ENCODE measurements at places on chromosomes 2 and 18. TPM values are rescaled to one million over a fixed set of nuclear protein-coding genes. Genes with fewer than 3 reads are reported as not detected.

Gene RNPEPL1
- 22.4 TPM for total RNA-seq

- H3K4me1 ChIP-seq, result no peaks in the 10 kb centered on the region
- peak overlapping the region; percentile 39 for H3K4me3 ChIP-seq
- no peaks in the 10 kb centered on the region for H3K27me3 ChIP-seq
- no peaks in the 10 kb centered on the region for H3K36me3 ChIP-seq
- H3K27ac ChIP-seq, result no peak overlapping the region
Measured at GRCh38 chr18:62611453-62612288, 88.8 kb downstream of the ZCCHC2 start.

GRCh38 chr2:197360744-197361156 lies 50.2 kb upstream of the ANKRD44 start:
- H3K27ac ChIP-seq, result no peak overlapping the region
- DNase-seq, result no peak
- H3K4me1 ChIP-seq, result no peaks in the 10 kb centered on the region
- no peak overlapping the region for H3K4me3 ChIP-seq
- H3K27me3 ChIP-seq, result no peaks in the 10 kb centered on the region

Gene ATOH8
- 167 TPM for total RNA-seq

- H3K4me1 ChIP-seq, result peaks cover 15% of the 10 kb centered on the region
- peak overlapping the region; percentile 89 for H3K27ac ChIP-seq
- H3K36me3 ChIP-seq, result no peaks in the 10 kb centered on the region
- H3K27me3 ChIP-seq, result no peaks in the 10 kb centered on the region
- peak overlapping the region; percentile 100 for H3K4me3 ChIP-seq
- no peak for DNase-seq
Measured at GRCh38 chr2:118013221-118013723, 598 bp downstream of the CCDC93 start.

DNA sequence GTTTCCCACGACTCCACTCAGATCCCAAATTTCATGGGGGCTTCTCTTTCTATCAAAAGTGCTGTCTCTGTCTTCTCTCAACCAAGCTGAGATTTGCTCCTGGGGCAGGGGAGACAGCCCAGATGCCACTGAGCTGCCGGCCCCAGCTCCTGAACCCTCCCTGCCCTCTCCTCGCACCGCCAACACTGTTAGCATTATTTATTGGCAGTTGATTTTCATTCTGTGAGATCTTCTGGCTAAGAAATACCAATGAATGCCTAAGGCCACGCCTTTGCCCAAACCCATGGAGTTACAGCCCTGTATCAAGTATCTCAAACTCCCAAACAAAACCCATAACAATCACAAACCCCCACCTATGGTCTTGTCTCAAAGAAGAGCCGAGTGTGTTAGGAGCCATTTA lies 153.0 kb upstream of the TWIST2 start:
- H3K4me1 ChIP-seq, result no peaks in the 10 kb centered on the region
- DNase-seq, result no peak
- H3K4me3 ChIP-seq, result no peak overlapping the region
- H3K36me3 ChIP-seq, result no peaks in the 10 kb centered on the region
- H3K27ac ChIP-seq, result peak overlapping the region; percentile 40
- no peaks in the 10 kb centered on the region for H3K27me3 ChIP-seq

- no peak for DNase-seq
- no peaks in the 10 kb centered on the region for H3K27me3 ChIP-seq
- H3K4me1 ChIP-seq, result no peaks in the 10 kb centered on the region
- peak overlapping the region; percentile 93 for H3K27ac ChIP-seq
- peak overlapping the region; percentile 95 for H3K4me3 ChIP-seq
Measured at GRCh38 chr2:69387770-69388481, 899 bp upstream of the GFPT1 start.

DNA sequence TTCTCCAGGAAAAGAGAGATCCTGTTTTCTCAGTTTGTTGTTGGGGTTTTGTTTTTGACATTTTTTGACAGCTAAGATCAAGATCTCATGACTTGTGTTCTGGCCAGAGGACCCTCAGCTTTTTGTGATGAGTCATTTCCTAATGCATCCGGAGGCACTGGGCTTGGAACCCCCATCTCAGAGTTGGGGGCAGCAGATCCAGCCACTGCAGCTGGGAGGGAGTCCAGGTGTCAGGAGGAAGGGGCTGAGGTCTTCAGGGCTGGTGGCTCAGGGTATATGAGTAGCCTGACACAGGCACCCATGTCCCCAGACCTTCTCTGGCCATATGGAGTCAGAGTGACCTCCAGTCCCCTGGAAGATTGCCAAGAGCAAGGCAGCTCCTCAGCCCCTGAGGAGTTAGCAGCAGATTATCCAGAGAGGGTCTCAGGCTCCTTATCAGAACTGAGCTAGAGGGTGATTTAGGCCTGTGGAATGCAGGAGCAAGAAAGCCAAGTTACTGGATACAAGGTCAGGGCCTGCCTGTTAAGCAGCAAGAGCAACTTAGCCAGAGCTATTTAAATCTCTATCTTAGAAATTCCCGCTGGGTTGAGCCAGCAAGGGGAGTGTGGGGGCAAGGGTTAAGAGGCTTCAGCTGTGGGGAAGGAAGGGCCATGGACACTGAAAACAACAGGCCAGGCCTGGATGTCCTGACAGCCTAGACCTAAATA lies 62.4 kb downstream of the TANC1 start:
- no peak for DNase-seq
- peak overlapping the region; percentile 57 for H3K27ac ChIP-seq
- H3K36me3 ChIP-seq, result no peaks in the 10 kb centered on the region

Gene EGR4
- not detected for total RNA-seq

DNA sequence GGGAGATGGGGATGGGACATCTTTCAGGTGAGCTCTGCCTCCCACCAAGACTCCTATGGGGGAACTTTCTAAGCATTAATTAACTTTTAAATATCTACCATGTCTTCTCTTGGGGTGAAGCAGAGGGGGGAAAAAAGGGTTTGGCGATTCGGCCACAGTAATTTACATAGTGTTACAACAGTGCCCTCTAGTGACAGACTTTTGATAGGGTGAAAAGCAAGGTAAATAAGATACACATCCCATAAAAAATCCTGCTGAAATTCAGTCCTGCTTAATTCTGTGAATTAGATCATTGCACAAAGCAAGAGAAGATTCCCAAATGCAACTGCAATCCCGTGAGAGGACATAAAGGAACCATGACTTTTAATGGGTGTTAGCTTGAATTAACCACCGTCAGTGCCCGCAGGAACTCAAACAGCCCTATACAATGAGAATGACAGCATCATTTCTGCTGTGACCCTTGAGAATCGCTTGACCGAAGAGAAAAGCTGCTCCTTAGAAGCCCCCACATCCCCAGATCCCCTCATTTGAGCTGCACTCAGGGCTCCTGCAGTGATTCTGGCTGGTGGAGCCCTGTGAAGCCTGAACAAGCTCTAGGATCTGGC lies 32.8 kb downstream of the FAM124B start:
- no peaks in the 10 kb centered on the region for H3K27me3 ChIP-seq
- H3K4me1 ChIP-seq, result no peaks in the 10 kb centered on the region
- H3K4me3 ChIP-seq, result no peak overlapping the region
- DNase-seq, result no peak
- H3K36me3 ChIP-seq, result no peaks in the 10 kb centered on the region
- H3K27ac ChIP-seq, result no peak overlapping the region

Gene ANKRD44
- total RNA-seq, result 41.3 TPM

Gene RAX
- total RNA-seq, result not detected

DNA sequence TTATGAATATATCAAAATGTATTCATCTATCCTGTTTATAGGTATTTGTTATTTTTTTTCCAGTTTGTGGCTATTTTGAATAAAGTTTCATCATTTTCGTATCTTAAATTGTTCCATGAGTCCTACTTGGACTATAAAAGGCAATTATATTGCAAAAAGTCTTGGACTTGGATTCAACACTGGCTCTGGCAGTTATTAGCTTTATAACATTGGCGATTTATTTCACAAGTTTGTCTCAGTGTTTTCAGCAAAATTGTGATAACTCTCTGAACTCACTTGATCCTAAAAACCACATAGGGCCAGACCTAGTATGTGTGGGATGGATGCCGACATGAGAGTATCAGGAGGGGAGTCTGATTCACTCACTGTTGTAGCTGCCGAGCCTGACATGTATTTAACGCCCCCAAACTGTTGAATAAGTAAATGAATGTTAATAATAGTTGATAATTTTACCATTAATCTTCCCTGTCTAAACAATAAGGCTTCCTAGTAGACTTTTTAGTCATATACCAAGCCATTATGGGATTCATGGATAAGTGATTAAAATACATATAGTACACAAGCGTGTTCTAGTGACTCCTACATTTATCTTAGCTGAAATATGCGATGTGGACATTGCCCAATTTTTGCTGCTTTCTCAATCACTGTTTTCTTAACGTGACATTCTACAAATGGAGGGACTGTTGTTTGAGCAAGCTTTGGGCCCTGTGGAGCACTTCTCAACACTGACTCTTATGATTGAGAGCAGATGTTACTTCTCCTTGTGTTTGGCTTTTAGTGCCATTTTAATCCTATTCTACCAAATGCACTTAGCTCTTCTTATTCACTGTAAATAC lies 907.6 kb downstream of the EPHA4 start:
- no peak for DNase-seq
- no peaks in the 10 kb centered on the region for H3K4me1 ChIP-seq
- H3K36me3 ChIP-seq, result no peaks in the 10 kb centered on the region
- no peaks in the 10 kb centered on the region for H3K27me3 ChIP-seq
- no peak overlapping the region for H3K27ac ChIP-seq
- no peak overlapping the region for H3K4me3 ChIP-seq

- H3K36me3 ChIP-seq, result no peaks in the 10 kb centered on the region
- DNase-seq, result no peak
- no peaks in the 10 kb centered on the region for H3K4me1 ChIP-seq
Measured at GRCh38 chr2:46367286-46367685, 70.1 kb downstream of the EPAS1 start.

GRCh38 chr18:37299471-37300304 lies 265.9 kb downstream of the CELF4 start:
- H3K27ac ChIP-seq, result peak overlapping the region; percentile 86
- peaks cover 6% of the 10 kb centered on the region for H3K4me1 ChIP-seq
- H3K4me3 ChIP-seq, result no peak overlapping the region
- no peaks in the 10 kb centered on the region for H3K27me3 ChIP-seq
- H3K36me3 ChIP-seq, result no peaks in the 10 kb centered on the region
- DNase-seq, result peak; percentile 85

- DNase-seq, result peak; percentile 63
- peak within 1 kb of the TSS; percentile 88 for H3K27ac ChIP-seq
- H3K27me3 ChIP-seq, result no peaks in the 10 kb centered on the region
- H3K4me3 ChIP-seq, result peak within 1 kb of the TSS; percentile 95
Measured at GRCh38 chr2:96145036-96145847, at the start of gene DUSP2. TSS of gene DUSP2 (minus strand) at chr2:96145440. CDS start at chr2:96145354, 86 bp downstream.

Gene IL1R2
- total RNA-seq, result 9.8 TPM

Gene NEU2
- not detected for total RNA-seq

GRCh38 chr2:150853263-150853662 lies 365.8 kb upstream of the RND3 start:
- H3K36me3 ChIP-seq, result no peaks in the 10 kb centered on the region
- no peaks in the 10 kb centered on the region for H3K27me3 ChIP-seq
- H3K4me1 ChIP-seq, result no peaks in the 10 kb centered on the region
- no peak overlapping the region for H3K4me3 ChIP-seq
- H3K27ac ChIP-seq, result no peak overlapping the region
- no peak for DNase-seq

GRCh38 chr2:165725421-165725820 lies 68.6 kb downstream of the GALNT3 start:
- no peaks in the 10 kb centered on the region for H3K4me1 ChIP-seq
- no peak for DNase-seq
- H3K36me3 ChIP-seq, result no peaks in the 10 kb centered on the region
- no peak overlapping the region for H3K27ac ChIP-seq

GRCh38 chr2:178909507-178909906 lies 102.3 kb upstream of the TTN start:
- no peak overlapping the region for H3K4me3 ChIP-seq
- H3K27me3 ChIP-seq, result no peaks in the 10 kb centered on the region
- H3K36me3 ChIP-seq, result no peaks in the 10 kb centered on the region
- no peak overlapping the region for H3K27ac ChIP-seq
- H3K4me1 ChIP-seq, result no peaks in the 10 kb centered on the region

- H3K27ac ChIP-seq, result no peak overlapping the region
- DNase-seq, result no peak
- no peaks in the 10 kb centered on the region for H3K4me1 ChIP-seq
- no peaks in the 10 kb centered on the region for H3K36me3 ChIP-seq
Measured at GRCh38 chr2:48548840-48549239, 18.9 kb downstream of the STON1 start.

DNA sequence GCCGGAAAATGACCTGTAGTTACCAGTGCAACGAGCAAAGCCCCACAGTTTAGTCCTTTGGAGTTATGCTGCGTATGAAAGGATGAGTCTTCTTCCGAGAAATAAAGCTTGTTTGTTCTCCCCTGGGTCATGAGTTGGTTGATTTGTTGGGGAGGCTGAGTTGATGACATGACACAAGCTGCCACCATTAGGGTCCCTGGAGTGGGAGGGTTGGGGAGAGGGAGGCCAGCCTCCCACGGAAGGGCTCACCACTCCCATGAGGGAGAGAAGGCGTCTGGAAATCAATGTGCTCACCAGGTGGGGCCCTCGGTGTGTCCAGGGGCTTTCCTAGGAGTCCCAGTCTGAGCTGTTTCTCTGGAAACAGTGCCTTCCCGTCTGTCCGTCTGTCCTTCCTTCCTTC lies 7.4 kb upstream of the DGKD start:
- H3K36me3 ChIP-seq, result no peaks in the 10 kb centered on the region
- no peak overlapping the region for H3K4me3 ChIP-seq
- no peaks in the 10 kb centered on the region for H3K4me1 ChIP-seq
- H3K27me3 ChIP-seq, result no peaks in the 10 kb centered on the region
- DNase-seq, result no peak

DNA sequence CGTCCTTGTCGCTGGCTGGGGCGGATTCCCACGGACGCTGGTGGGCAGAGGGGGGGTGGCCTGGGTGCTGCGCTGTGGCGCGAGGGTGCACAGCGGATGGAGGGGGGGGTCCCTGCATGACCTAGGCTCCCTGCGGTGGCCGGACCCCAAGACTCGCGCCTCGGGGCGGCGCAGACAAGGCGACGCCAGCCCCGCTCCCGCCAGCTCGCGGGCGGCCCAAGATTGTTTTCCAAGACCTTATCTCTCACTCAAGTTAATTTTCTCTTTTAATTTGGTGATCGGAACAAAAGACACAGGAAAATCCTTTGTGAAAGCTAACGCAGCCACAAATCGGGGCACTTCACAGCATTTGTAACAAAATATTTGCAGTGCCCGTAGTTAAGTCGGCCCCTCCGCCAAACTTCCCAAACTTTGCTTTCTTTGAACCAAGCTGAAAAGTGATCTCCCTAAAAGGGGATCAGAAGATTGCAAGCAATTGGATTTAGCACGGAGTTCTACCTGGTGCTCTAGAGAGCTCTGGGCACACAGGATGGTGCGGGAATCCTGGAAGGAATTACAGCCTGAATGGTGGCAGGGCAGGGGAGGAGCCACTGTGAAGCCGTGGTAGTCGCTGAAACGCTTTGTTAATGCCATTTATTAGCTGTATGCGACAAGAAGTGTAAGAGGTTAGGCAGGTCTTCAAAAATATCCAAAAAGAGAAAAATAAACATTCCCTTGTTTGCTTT lies 4.8 kb upstream of the ID2 start:
- H3K27me3 ChIP-seq, result no peaks in the 10 kb centered on the region
- H3K27ac ChIP-seq, result peak overlapping the region; percentile 89
- H3K4me3 ChIP-seq, result peak overlapping the region; percentile 56
- H3K4me1 ChIP-seq, result no peaks in the 10 kb centered on the region
- H3K36me3 ChIP-seq, result no peaks in the 10 kb centered on the region

Gene PROKR1
- 0.66 TPM for total RNA-seq

GRCh38 chr2:231359948-231360347 lies 35.6 kb upstream of the B3GNT7 start:
- H3K27ac ChIP-seq, result no peak overlapping the region
- no peaks in the 10 kb centered on the region for H3K27me3 ChIP-seq
- H3K4me1 ChIP-seq, result no peaks in the 10 kb centered on the region
- H3K4me3 ChIP-seq, result no peak overlapping the region

- no peak for DNase-seq
- no peaks in the 10 kb centered on the region for H3K4me1 ChIP-seq
- no peaks in the 10 kb centered on the region for H3K36me3 ChIP-seq
- no peaks in the 10 kb centered on the region for H3K27me3 ChIP-seq
- no peak overlapping the region for H3K4me3 ChIP-seq
Measured at GRCh38 chr2:205161156-205161839, 521.0 kb upstream of the NRP2 start.

All from breast epithelium (tissue), 4 donors.